Cardiac fibroblast (primary cell): ENCODE measurements at places on chromosomes 7 and 10.

DNA sequence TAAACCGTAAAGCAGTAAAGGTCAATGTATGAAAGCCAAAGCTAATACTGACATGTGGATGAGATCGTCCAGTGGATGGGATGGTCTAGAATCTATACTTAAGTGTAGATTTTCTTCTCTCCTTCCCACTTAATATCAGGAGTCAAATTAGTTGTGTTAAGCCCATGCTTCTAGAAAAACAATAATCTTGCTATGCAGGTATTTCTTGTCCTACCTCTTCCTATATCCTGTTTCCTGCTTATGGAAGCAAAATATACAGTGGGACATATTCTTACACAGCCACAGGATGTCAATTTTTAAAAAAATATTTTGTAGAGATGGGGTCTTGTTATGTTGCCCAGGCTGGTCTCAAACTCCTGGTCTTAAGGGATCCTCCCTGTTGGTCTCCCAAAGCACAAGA lies 27.5 kb downstream of the CPEB3 start:
- no peak for DNase-seq

- DNase-seq, result no peak
Observed at GRCh38 chr10:126705131-126705530, 34.6 kb upstream of the C10orf90 start.

- no peak for DNase-seq
Observed at GRCh38 chr10:4652111-4653010, 173.6 kb upstream of the AKR1E2 start.

DNA sequence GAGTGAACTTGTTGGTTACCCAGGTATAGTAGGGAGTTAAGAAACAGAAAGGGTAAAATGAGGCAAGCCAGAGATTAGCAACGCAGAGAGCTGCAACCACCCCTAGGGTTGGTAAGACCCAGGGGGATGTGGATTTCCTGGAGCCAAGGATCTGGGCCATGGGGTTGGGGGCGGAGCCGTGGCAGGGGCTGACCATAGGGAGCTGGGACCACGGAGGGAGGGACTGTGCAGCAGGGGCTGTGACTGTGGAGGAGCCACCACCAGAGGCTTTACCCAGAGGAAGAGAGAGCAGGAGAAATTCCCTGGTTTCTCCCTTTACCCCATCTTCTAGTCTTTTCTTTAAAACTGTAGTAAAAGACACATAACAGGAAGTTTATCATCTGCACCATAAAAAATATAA lies 58.6 kb upstream of the BAIAP2L1 start:
- no peak for DNase-seq

GRCh38 chr7:127821146-127821545 lies 169.2 kb downstream of the SND1 start:
- no peak for DNase-seq
